ENCODE measurements at places on chromosomes 7 and 10. TPM values are rescaled to one million over a fixed set of nuclear protein-coding genes. Genes with fewer than 3 reads are reported as not detected.

The XRCC2 gene
- 0.47 TPM for total RNA-seq

The SPDYE8 gene
- total RNA-seq: not detected

The MBLAC1 gene
- 2.7 TPM for total RNA-seq

The FBXL13 gene
- 1.5 TPM for total RNA-seq

The ASAH2 gene
- total RNA-seq: 2.2 TPM

The CPEB3 gene
- 6.9 TPM for total RNA-seq

The PSD gene
- total RNA-seq: 4.1 TPM

The ARF5 gene
- total RNA-seq: 164 TPM

The HOXA13 gene
- 35.2 TPM for total RNA-seq

The ATG9B gene
- not detected for total RNA-seq

The FAM200A gene
- total RNA-seq: 4.0 TPM

The GPR158 gene
- 0.15 TPM for total RNA-seq

The CCL26 gene
- not detected for total RNA-seq

The FRMPD2 gene
- 0.18 TPM for total RNA-seq

GRCh38 chr10:114526126-114526503 lies 121.8 kb upstream of the AFAP1L2 start:
- no peak for DNase-seq

DNA sequence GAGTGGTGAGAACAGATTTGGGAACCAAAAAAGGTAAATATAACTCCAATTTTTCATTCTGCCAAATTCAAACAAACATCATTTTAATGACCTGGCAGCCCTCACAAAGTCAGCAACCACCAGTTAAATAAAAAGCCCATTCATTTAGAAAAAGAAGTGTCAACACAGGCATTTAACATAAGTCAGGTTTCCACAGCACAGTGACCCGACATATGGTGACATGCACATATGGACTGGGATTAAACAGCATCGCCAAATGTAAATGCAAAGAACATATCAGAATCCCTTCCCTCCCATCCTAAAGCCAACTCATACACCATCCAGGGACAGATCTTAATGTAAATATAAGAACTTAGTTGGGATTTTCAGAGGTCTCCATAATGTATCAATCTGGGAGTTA lies 293.2 kb downstream of the FGFR2 start:
- DNase-seq: no peak

DNA sequence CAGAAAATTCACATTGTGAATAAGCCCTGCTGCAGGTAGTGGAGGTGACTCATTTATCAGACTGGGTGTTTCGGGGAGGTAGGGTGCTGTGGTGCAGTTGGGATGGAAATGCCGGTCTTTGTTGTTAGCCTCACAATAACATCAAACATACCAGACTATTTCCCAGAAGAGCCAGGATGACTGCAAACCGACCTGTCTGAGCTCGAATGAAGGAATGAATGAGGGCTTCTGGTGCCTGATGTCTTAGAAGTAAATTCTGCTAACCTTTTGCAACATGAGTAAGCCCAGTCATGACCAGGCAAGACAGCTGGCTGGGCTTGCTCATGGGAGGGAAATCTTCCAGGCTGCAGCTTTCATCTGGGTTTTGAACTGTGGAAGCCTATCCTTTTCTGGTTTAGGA lies 2.4 kb upstream of the VDAC2 start:
- DNase-seq: no peak

DNA sequence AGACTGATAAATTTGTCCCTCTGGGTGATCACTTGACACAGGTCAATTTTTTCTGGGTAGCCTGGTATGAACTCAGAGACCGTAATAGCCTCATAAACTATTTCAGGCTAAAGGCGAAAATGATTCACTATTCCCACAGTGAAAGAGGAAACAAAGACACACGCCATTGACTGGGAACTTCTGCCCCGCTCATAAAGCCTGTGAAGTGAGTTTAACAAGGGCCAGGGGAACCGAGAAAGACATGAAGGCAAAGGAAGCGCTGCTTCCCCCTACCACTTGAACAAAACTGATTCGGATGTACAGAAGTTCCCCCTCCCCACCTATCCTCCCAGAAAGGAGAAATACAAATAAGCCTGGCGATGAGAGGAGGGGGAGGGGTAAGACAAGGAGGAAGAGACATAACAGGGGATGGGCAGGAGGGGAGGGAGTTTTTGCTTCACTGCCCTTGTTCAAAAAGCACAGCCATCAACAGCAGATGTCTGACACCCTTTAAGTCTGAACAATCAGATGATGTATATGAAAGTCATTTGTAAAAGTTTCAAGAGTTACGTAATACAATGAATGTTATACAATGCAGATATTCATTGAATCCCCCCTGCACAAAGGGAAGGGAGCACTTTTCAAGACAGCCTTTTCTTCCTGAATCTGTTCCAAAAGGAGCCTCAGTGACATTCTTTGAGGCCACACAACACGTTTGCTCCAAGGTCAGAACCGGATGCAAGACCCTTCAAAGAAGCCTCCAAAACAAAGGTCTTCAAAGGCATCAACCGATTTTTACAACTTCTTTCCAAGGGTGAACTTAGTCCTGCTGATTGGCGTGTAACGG lies 734 bp downstream of the ABCB4 start:
- DNase-seq: peak; percentile 13

DNA sequence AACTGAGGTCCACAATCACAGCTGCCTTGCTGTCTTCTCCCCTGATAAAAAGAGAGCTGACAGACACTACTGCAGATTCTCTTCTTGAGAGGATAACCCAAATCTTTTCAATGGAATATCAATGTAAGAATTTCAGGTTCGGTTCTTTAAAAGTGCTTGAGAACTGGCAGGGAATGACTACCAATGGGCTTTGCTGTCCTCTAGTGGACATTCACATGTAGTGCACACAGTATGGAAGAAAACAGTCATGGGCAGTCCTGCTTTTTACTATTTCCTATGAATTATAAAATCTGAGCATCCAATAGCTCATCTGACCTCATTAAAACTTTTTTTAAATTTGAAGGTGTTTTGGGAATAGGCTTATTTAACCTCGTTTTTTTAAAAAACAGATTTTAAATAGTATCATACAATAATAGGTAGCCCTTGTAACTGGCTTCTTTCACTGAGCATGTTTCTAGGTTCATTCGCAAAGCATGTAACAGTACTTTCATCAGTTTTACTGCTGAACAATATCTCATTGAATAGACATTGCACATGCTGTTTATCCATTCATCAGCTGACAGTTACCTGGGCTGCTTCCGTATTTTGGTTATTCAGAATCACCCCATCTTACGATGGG lies 18.3 kb downstream of the FZD9 start:
- DNase-seq: no peak

DNA sequence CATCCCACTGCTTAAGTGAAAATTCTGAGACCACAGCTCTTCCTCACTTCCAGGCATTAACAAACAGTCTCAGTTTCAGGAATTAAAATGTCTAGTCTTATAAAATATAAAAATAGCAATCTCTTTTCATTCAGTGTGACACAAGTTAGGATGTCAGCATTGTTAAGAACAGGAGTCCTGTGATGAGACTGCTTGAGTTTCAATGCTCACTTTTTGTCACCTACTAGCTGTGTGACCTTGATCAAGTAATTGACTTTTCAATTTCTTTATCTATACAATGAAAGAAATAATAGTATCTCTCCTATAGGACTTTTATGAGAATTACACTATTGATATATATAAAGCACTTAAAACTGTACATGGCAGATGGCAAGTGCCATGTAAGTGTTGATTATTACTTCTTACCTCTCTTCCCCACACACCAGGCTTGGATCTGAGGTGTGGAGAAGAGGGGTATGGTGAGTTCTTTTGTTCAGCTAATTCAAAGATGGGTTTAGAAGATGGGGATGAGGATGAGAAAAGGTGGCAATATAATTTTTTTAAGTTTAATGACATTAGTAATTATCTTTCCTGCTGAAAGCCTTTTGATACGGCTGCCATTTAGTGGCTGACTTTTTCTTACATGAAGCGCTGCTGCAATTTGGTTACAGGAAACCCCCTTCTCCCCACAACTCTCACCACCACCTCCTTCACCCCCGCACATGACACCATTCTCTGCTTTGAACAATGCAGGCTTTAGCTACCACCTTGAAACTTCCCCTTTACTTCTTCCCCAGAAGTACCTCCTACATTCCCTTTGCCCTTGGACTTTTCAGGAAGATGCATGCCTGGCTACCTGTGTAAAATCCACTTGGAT lies 20.8 kb upstream of the HYAL4 start:
- no peak for DNase-seq

DNA sequence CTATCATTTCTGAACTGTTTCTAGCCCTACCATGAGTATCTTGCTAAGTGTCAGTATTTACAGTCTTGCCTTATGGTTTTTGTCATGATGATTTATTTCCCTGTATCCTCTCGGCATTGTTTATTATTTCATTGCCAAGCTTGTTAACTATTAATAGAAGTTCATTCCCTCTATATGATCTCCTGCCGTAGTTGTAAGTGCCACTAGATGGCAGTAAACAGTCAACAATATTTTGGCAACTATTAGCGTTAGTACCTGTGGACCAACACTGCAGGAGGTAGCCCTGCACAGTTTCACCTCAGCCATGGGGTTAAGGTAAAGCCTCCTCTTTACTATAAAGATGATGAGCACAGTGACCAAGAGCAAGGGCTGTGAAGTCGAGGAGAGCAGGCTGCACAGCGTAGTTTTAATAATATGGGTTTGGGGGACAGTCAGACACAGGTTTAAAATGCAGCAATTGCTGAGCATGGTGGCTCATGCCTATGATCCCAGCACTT lies 26.1 kb upstream of the CCNJ start:
- DNase-seq: peak; percentile 11

- peak; percentile 21 for DNase-seq
Observed at GRCh38 chr10:69490876-69491275, 39.6 kb downstream of the TSPAN15 start.

GRCh38 chr7:50782375-50783208 lies at the start of gene GRB10:
GRB10 (minus strand) TSS chr7:50782896; CDS start chr7:50732322, 50,574 bp downstream.
- peak; percentile 20 for DNase-seq

DNA sequence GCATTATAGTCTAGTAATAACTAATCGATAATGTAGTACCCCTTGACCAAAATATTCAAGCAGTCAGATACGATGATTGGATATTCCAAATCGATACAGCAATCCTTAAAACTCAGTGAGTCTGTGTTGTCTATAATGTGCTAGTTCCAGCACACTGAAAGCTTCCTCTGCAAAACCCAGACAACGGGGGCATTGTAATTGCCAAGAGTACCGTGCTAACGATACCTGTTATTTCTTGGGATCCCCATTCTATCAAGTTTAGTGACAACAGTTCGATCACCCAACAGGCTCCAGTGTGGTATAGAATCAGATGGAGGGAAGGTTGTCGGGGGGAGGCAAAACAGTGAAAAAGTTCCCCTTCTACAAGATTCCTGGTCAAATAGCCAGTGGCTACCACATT lies 865 bp downstream of the ZNF438 start:
- no peak for DNase-seq

GRCh38 chr7:66697449-66698438 lies 42.8 kb upstream of the RABGEF1 start:
- DNase-seq: no peak

- no peak for DNase-seq
Observed at GRCh38 chr10:99234791-99235657, 628 bp downstream of the HPSE2 start.

DNA sequence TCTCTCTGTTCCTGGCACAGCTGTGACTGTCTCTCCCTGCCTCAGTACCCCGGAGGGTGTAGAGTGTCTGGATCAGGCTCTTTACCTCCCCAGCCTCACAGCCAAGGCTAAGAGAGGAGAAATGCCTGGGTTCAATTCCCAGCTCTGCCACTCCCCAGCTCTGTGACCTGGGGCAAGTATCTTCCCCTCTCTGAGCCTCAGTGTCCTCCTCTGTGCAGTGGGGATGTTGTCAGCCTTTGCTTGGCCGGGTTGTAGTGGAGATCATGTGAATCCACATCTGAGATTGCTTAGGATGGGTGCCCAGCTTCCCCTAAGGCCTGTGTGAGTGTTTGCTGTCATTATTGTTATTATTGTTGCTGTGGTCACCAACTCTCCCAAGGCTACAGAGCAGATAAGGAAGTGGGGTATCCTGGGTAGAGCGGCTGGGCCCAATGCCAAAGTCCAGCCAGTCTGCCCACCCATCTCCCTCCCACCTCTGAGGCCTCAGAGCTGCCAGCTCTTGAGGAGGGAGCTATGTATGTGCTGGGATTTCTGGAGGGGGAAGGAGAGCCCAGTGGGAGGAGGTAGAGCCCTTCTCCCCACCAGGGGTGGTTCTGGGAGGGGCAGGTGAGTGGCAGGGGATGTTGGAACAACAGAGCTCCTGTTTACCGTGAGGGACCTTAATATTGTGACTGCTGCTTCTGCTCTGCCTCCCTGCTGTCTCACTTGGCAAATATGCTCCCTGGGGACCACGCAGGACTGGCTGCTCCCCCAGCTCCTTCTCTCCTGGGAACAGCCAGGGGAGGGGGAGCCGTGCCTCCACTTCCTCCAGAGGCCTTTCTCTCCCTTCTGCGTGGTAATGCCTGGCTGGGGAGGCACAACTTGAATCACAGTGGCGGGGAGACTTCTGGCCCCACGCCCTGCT lies 170.5 kb downstream of the RPS24 start:
- DNase-seq: no peak

DNA sequence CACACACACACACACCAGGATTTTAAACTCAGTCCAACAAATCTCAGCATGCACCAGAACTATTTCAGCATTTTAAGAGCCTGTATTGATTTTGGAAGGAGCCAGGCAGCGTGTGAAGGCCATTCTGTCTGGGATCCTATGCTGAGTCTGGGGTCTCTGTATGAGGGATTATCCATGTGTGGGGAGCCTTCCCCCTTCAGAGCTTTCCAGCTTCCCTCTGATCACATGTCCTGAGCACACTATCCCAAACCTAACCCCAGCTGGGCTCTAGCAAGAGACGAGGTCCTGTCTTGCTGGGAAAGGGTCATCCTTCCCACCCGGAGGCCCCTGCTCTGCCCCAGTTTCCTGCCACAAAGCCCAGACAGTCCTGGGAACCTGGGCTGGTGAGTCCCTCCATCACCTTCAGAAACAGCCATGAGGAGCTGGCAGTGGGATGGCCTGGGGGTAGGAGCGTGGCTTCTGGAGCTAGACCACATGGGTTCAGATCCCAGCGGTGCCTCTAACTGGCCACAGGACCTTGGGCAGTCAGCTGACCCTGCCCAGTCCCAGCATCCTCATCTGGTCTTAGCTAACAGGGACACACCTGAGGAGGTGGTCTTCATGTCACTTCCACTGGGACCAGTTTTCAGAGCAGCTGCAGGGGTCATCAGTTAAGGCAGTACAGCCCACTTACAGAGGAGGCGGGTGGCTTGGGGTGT lies 79.6 kb upstream of the RET start:
- DNase-seq: no peak

DNA sequence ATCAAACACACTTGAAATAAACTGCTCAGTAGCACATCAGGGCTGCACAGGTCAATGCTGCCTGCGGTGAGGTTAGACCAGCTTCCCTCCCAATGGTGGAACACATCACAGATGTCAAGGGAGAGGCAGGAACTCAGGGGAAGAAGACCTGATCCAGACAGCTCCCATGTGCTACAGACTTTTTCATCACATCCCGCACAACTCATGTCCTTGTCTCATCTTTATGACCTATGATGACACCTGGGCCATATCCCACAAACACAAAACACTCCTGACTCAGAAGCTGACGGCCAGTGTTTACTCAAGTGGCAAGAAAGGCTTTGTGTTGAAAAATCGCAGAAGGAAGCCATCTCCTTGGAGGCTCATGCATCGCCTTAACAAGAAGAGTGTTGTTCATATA lies 91.6 kb downstream of the HTR5A start:
- no peak for DNase-seq

- no peak for DNase-seq
Observed at GRCh38 chr7:28083164-28083997, 97.2 kb downstream of the JAZF1 start.

- DNase-seq: no peak
Observed at GRCh38 chr7:133975130-133975529, 152.0 kb upstream of the LRGUK start.

GRCh38 chr10:101624526-101625102 lies 36.5 kb downstream of the DPCD start:
- no peak for DNase-seq

Data from left colon (tissue), 2 donors.